ENCODE measurements at places on chromosomes 4 and X.

DNA sequence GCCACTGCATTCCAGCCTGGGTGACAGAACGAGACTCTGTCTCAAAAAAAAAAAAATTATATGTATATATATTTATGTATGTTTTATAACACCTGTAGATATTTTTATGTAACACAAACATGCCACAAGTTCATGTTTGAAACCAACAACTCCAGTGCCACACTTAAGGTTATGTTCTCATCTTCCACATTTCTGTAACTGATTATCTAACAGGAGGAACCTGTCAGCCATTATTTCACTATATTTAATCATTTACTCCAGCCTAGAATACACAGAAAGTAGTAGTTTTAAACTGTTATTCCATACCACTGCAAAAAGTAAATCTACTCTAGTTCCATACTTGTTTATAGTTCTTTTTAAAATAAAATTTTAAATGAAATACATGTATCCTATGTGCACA is 32.3 kb downstream of the MCUB start:
- DNase-seq: no peak

- DNase-seq: no peak
Observed at GRCh38 chr4:153595894-153596601, 88.0 kb upstream of the TLR2 start.

- no peak for DNase-seq
Observed at GRCh38 chrX:33987458-33987857, 144.7 kb downstream of the FAM47A start.

DNA sequence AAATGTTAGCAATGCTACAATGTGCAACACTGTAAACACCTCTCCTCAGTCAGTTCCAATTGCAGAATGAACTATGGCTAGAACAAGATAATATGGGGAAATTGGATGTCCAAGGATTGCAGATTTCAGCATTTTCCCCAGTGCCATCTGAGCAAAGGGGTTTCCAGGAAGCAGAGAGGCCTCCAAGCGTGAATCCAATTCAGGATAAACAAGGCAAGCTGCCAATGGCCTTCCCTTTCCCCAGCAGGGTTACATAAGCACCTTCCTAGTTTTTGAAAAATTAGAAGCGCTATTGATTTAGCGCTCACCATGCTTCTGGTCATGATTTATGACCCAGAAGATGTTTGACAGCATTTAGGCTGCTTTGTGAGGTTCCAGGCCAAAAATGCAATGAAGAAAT is 223.0 kb upstream of the GATB start:
- DNase-seq: no peak

DNA sequence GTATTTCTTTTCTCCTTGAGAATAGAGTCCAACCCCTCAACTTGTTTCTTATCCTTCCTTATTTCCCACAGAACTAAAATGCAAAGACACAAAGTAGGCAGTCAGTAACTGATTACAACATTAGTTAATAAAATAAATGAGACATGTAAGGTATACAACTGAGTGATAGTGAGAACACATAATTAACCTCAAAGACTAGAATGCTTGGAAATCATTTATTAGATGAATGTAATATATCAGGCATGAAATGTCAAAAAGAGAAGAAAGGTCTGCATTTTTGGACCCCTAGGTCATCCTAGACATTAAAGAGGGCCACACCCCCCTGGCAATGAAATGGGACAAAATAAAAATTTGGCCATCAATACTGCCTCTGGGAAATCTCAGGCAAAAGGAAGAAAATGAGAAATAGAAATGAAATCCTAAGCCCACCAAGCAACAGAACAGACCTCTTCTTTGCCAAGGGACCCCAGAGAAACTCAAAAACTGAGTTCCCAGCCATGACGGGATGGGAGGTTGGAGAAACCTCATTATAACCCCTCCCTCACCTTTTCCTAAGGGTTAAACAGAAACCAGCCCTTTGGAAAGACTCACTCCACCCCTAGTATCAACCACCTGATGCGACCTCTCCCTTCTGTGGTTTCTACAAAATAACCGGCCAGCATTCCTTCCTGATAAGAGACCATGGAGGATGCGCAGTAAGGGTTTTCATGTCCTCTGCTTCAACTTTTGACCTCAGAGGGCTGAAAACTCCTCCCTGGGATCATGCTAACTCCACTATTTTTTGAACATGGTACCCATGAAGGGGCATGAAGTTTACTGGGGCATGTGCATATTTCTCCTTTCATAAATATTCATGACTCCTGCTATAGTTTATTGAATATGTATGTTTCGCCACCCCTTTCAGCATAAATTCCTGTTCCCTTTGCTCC is 90.0 kb upstream of the EXOC1L start:
- no peak for DNase-seq

DNA sequence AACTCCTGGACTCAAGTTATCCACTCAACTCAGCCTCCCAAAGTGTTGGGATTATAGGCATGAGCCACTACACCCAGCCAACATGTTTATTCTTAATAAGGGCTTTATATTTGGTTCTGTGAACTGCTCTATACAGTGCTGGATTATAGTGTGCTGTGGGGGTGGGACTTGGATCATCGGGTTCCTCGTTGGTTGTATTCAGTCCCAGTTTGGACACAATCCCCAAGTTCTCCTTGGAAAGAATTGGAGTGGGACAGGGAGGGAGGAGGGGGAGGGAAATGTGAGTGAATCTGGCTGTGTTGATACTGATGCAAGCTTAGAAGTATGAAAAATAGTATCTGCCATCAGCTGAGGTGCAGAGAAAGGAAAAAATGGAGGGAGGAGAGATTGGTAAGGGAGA is 121.3 kb downstream of the KIT start:
- DNase-seq: no peak

DNA sequence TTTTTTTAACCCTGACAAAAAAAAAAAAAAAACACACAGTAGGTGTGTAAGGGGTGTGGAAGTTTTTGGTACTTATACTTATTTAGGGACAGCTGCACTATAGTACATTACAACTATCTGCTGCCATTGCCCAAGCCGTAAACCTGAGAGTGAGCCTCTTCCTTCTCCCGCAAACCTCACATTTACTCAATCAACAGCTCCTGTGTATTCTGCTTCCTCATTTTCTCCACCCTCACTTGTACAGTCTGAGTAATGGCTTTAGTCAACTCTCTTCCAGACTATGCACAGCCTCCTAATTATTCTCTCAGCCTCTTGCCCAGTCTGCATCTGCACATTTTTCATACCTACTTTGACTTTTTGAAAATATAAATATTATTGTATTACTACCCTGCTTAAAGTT is 362.0 kb downstream of the ADAM29 start:
- no peak for DNase-seq

GRCh38 chrX:118740276-118740889 is 13.0 kb downstream of the IL13RA1 start:
- DNase-seq: no peak

DNA sequence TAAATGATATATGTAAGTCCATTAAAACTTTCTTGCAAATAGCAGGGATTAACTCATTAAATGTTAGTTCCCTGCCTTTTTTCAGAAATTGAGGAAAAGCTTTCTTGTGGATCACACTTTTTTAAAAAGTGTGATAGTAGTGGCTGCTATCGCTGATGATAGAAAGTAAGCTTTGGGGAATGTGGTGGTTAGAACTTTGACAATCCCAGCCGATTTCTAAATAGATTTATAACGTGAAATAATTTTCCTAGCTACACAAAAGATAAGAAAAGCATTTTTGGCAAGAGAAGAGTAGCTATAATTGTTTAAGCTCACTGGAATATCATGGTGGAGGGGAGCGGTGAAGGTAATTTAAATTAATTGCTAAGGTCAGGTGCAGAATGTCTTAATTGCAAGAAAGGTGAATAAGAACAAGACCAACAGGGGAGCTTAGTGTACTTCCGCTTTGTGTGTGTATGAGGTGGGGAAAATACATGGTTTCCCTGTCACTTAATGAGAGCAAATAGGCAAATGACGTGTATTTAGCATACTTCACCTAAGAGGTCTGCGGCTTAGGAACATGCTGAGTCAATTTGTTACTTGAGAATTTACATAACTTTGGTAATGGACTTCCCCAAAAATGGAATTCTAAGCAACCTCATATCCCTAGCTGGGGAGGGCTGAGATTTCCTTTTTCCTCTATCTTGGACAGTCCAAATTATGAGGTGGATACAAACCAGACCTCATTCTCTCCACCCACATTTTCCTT is 11.7 kb upstream of the IL21 start:
- no peak for DNase-seq

GRCh38 chr4:123244137-123244536 is 152.5 kb upstream of the SPRY1 start:
- no peak for DNase-seq

GRCh38 chr4:14180983-14181601 is 553.6 kb upstream of the BOD1L1 start:
- DNase-seq: no peak

GRCh38 chr4:120156120-120156718 is 89.6 kb upstream of the MAD2L1 start:
- peak; percentile 24 for DNase-seq

DNA sequence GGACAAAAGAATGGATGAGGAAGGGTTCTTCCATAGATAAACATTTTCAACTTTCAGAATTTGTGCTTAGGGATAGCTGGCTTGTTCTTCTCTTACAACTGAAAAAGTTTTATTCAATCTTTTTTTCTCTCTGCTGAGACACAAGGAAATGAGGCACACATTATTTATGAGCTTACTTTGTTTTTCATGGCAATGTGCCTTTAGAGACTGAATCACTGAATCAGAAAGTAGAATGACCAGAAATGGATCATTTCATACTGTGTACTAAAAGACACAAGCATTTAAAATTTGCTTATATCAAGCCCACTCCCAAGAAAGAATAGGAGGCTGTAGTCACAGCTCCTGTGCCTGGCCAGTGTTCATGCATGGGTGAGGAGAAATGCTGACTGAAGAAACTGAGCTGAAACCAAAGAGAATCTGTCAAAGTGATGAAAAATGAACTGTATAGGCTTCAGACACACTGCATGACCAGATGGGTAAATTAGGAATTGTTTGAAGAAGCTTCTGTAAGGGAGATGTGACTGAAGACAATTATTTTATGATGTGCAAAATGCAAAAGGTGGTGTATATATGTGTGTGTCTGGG is 413.8 kb downstream of the RAPGEF2 start:
- no peak for DNase-seq

- no peak for DNase-seq
Observed at GRCh38 chr4:15117270-15117946, 115.1 kb downstream of the CPEB2 start.

DNA sequence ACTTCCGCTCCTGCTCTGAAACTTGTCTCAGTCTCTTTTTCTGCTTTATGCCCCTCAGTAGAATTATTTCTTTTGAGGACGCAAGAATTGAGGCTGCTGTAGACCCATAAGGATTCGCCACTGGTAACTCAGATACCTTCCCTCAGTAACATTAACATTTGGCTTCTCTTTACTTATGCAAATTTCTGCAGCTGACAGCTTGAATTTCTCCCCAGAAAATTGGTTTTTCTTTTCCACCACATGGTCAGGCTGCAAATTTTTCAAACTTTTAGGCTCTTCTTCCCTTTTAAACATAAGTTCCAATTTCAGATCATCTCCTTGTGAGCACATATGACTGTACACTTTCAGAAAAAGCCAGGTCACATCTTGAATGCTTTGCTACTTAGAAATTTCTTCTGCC is 839.3 kb upstream of the GRIA3 start:
- no peak for DNase-seq

DNA sequence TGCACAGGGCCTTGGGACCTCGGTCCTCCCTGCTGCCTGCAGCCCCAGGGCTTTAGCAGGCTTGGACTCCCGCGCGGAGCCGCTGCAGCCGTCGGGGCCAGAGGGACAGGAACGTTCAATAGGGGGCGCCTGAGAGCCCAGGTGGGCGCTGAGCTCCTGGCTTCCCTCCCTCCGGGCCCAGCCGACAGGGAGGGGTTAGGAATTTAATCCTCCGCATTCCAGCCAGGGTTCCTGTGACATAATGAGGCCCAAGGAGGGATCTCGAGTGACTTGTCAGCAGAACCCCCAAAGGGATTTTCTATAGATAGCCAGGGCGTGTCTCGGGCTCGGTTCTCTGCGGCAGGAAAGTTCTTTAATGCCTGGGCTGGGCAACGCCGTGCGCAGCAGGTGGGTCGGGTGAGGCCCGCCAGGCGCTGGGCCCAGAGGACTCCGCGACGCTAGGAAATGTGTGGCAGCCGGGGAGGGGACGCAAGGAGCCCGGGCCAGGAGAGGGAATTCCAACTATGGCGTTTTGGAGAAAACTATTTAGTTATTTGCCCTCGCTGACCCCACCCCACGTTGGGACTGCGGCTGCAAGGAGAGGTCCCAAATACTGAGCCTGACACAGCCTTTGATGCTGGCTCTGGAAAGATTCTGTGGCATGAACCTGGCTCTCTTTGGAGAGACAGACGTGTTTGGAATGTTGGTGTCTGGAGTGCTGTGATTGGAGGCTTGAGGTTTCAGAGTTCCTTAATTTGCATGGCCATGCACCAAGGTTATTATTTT is 285.2 kb upstream of the GATB start:
- DNase-seq: no peak

DNA sequence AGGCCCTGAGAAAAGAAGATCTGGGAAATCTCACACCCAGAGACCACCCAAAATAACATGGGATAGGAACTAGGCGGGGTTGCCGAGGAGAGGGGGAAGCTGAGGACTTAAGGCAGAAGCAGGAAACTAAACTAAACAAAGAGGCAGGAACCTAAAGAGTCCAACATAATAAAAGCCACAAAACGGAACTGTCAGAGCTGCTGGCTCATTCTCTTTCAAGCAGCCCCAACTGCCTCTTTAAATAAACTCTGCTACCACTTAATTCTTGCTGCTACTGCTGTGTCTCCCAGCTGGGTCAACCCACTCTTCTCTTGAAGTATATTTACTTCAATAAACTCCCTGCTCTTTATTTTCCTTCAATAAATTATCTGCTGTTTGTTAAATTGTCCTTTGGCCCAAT is 44.5 kb downstream of the MAGEB16 start:
- DNase-seq: no peak

DNA sequence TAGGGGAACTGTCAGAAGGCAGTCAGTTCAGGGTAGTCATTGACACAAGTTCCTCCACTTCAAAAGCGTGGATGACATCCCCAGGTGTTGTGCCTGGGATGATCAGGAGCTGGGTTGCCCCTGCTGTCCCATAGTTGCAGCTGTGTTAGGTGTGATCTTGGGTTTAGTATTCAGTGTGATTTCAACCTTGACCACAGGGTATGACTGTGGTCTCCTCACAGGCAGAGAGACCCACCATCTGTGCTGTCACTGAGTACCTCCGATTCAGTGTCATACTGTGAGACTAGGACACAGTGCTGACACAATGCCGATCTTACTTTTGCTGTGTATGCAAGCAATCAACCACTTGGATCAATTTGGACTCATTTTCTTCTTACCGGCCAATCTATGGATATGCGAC is 25.2 kb downstream of the FOXR2 start:
- DNase-seq: no peak

Data from GM04504 (cell line).